Activated T-helper 1 cell treated with Interleukin-2 at 50 U/mL for 16 hours (primary cell): ENCODE measurements at places on chromosomes 4 and X.
A peak's percentile ranks its signal among the peaks of the same experiment; 100 is the strongest.

- DNase-seq = peak; percentile 10
Observed at GRCh38 chr4:88818631-88819470, 121.2 kb upstream of the NAP1L5 start.

DNA sequence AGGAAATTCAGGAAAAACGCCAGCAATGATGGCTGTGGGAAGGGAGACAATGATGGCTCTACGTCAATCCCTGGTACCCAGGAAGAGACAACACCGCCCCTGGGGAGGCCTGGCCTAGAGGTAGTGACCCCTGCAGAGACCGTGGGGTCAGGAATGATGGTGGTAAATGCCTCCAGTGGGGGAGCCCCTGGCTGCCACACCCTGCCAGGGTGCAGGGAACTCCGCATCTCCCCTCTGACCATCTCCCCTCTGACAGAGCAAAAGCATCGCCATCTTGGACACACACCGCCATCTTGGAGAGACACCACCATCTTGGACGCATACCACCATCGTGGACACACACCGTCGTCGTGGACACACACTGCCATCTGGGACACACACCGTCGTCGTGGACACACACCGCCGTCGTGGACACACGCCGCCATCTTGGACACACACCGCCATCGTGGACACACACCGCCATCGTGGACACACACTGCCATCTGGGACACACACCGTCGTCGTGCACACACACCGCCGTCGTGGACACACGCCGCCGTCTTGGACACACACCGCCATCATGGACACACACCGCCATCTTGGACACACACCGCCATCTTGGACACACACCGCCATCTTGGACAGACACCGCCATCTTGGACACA is 9.9 kb downstream of the ASMTL start:
- DNase-seq = no peak

- no peak for DNase-seq
Observed at GRCh38 chr4:41643331-41643730, 105.2 kb downstream of the PHOX2B start.

DNA sequence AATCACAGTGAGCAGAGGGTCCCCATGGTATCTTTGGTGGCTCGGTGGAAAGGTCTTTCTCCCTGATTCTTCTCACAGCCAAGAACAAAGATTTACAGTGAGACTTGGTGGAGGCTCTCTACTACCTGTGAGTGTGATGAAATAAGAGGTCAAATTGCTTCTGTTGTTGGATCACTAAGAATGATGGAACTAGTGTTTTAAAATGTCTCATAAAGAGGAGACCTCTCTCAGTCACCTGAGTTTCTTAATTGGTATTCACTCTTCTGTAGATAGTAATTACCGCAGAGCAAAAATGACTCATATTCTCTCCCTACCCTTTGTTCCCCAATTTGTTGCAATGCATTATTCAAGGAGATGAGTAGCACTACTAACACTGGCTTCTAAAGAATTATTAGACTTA is 100.9 kb upstream of the TBC1D9 start:
- DNase-seq = no peak

- no peak for DNase-seq
Observed at GRCh38 chrX:47817897-47818296, 18.8 kb upstream of the ZNF81 start.

DNA sequence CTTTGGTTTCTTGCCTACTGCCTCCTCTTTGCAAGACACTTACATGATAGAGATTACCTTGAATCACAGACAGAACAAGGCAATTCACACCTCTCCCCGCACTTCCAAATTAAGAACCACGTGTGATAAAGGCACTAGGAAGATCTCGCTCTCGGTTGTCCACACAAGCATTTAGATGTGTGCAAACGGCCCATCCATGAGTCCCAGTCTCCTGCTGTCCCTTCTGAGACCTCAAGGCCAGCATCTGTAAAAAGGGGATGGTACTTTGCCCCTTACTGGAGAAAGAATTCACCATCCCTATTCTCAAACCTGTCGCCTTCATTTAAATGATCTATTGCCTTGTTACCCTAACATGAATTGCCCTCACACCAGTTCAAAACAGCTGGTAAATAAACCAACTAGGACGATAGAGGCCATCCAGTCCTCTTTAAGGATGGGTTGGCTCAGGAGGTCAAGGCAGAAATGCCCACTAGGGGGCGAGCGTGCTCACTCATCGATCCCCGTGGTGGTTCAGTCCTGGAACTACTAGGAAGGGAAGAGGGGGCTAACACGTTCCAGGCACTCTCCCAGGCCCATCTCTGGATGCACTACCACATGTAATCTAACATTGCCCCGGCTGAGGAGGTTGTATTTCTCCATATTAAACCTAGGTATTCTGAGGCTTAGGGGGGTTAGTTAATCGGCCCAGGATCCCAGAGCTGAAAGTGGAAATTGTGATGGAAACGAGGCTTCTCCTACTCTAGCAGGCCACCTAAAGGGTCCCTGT is 95.8 kb downstream of the DHX15 start:
- no peak for DNase-seq

DNA sequence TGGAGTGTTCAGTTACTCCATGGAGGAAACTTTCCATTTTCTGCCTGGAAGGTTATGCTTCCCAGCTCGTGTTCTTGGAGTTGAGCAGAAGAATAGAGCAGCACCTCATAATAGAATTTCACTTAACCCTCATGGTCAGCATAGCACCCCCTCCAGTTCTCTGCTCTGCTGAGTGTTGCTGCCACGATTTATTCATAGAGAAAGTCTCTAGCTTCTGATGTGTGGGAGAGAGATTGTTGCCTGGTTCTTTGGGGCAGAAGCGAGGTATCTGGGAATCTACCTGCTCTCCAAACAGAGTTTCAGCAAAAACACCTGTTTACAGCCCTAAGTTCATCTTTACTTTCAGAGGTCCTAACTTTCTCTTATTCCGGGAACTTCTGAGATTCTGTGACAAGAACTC is 3.9 kb upstream of the DTHD1 start:
- DNase-seq = no peak

DNA sequence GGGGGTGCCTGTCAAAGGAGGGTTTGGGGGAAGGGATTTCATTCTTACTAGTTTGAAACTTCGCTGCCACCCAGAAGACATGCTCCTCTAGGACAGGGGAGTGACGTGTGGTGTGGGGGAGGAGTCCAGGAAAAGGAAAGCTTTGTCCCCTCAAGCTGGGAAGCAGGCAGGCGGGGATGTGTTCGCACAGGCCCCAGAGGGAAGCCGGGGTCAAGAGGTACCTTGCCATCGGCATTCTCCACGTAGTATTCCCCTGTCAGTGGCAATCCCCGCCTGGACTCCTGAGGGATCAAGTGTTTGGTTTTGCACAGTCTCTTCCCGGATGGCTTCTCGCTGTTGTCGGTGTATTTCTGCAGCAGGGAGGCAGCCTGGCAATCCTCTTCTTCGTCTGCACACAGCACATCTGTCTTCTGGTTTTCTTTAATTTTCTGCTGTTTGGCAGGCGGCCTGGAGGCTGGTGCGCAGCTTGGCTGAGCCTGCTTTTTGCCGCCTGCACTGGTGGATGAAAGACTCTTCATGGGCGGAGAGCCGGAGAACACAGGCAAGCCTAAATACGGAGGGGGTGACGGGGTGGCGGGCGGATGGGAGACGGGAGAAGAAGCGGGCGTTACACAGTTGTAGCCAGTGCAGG is 35.1 kb downstream of the BCOR start:
- DNase-seq = no peak

- no peak for DNase-seq
Observed at GRCh38 chr4:150862829-150863228, 152.3 kb downstream of the LRBA start.

GRCh38 chr4:53591372-53591892 is at the start of gene LNX1:
TSS of gene LNX1 (minus strand) at chr4:53591486. CDS start at chr4:53574002, 17,484 bp downstream.
- no peak for DNase-seq

DNA sequence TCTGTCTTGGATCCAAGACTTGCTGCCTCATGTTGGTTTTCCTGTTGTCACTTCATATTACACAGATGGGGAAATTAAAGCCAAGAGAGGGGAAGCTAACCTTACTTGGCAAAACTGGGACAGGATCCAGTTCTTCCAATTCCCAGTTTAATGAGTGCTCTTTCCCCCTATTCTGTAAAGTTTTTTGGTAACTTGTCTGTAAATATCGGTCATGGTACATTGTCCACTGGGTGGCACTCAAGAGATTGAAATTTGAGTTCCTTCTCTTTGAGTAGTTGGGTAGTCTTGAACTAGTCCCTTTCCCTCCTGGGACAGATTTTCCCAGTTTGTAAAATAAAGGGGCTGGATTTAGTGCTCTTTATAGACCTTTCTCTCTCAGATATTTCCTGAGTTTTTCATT is 12.4 kb upstream of the EOLA2 start:
- no peak for DNase-seq

GRCh38 chr4:179855469-179855868 is 2387.7 kb upstream of the TENM3 start:
- DNase-seq = no peak

DNA sequence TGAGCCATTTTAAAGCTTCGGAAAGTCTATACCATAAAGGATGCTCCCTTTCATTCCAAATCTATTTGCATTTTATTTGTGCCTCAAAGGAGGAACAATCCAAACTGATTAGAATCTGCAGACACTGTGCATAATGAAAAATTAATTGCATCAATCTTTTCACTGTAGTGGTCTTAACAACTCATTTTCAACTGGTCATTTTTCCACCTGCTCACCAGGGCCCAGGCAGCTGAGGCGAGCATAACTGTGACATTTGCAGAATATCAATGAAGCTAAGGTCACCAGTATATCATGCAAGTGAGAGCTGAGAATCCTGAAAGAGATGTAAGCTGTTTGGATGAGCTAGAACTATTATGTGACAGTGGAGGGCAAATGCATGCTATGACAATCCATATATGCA is 387.3 kb upstream of the TECRL start:
- no peak for DNase-seq

- no peak for DNase-seq
Observed at GRCh38 chr4:107977966-107978705, 11.6 kb upstream of the HADH start.

DNA sequence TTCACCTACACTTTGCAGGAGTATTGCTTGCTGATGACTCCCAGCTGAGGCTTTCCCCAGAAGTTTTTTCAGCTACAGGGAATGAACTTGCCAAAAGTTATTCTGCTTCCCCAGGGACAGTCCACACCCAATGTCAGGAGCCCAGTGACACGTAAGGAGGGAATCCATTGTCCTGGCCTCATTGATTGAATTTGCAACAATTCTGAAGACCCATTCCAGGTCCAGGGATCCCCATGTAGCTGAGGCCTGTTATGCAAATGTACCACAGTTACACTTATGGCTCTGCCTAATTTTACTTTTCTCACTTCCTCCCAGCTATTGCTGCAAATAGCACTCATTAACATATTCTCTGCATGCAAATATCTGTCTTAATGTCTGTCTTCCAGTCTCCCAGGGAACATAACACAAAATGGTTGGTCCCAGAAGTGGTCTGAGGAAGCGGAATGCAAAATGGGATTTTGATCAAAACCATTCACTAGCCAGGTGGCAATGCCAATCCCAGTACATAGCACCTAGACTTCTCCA is 113.7 kb upstream of the ACTRT1 start:
- DNase-seq = no peak

- no peak for DNase-seq
Observed at GRCh38 chr4:7973545-7973981, 33.9 kb upstream of the AFAP1 start.

GRCh38 chr4:46874811-46875210 is 34.2 kb downstream of the COX7B2 start:
- no peak for DNase-seq

DNA sequence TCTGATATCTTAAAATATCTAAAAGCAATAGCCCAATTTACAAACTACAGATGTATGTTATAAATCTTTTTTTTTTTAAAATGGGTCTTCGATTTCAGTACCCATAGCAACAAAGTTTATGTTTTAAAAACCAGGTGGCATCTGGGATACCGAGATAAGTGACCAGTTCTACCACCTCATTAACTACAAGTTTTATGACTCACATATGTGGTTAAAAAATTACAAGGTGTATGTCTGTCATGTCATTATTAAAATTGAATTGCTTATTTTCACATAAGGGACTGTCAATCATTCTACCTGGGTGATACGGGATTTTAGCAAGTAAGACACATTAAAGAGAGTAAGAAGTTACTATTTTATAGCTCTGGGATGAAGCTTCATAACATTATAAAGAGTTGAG is 192.0 kb upstream of the ETNPPL start:
- DNase-seq = no peak

- no peak for DNase-seq
Observed at GRCh38 chrX:13433298-13433605, 113.4 kb upstream of the ATXN3L start.

DNA sequence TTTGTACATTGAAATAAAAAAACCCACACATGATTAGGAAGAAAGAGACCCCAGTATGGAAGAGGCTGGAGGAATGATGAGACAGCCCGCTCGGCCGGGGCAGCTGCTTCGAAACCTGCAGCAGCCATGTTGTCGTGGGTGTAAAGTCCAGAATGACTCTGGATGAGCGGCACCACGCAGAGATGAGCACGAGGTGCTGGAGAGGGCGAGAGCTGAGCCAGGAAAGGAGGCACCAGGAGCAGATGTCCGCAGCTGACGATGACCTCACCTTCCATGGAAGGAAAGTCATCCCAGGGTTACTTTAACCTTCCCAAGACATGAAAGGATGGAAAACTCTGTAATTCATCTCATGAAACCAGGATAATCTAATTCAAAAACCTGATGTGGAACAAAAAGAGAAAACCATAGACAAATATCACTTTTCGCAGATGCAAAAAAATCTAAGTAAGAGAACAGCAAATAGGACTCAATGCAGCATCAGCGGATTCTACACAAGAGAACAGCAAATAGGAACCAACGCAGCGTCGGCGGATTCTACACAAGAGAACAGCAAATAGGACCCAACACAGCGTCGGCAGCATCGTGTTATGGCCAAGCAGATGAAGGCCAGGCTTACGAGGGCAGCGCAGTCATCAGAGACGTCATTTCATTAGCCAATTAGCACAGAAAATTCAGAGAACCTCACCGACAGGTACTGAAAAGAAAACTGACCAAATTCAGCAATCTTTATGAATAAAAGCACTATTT is 25.9 kb upstream of the SPON2 start:
- no peak for DNase-seq

DNA sequence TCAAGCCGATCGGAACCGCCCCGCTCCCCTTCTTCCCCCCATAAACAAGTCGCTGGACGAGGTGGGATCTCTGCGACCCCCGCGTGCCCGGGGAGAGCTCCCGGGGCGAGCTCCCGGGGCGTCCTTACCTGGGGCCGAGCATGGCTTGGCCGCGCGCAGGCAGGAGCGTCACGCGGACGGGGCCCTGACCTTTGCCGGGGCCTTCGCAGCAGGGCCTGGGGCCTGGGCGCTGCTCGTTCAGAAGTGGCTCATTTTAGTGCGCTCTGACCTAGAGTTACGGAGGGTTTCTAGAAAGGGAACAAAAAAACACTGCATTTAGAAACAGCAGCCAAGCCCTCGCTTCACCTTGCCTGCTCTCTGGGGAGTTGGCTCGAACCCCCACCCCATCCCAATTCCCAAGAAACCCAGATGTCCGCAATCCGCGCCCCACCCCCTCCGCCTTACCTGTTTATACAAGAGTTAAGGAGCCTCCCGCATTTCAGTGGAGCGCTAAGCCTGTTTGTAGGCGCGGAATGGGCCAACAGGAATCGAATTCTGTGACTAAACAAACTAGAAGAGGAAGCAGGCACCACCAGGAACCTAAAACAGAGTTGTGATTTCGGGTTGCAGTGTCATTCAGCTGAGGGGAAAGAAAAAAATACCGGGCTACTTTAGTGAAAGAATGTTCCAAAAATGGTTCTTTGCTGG is 814 bp upstream of the RBM47 start:
- no peak for DNase-seq

- DNase-seq = no peak
Observed at GRCh38 chr4:105088110-105088879, 58.4 kb upstream of the TET2 start.

- no peak for DNase-seq
Observed at GRCh38 chr4:122285285-122285684, 93.5 kb upstream of the ADAD1 start.
